ENCODE measurements at places on chromosomes 4 and X. TPM values are rescaled to one million over a fixed set of nuclear protein-coding genes. Genes with fewer than 3 reads are reported as not detected.

GRCh38 chr4:159308566-159309340 is 205.9 kb downstream of the RAPGEF2 start:
- DNase-seq = no peak
- H3K4me1 ChIP-seq = no peaks in the 10 kb centered on the region
- no peak overlapping the region for H3K4me3 ChIP-seq
- no peaks in the 10 kb centered on the region for H3K36me3 ChIP-seq
- H3K27me3 ChIP-seq = no peaks in the 10 kb centered on the region

PLA2G12A gene
- polyA plus RNA-seq = 11.4 TPM

SRPK3 gene
- polyA plus RNA-seq = 1.1 TPM

DNA sequence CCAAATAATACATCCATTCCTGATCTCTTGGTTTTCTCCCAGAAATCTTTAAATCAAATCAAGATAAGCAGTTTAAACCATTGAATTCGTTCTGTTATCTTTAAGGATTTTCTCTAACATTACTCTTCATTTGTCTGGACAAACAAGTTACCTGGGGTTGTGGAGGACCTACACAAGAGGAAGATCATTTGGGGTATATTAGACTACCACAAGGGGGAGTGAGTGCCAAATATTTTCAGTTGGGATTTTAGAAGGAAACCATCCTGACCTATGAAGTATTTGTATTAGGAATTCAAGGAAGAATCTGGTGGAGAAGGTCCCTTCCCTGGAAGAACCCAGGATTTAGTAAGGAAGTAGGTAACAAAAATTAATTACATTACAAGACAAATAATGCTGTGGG is 12.0 kb upstream of the DCHS2 start:
- no peak overlapping the region for H3K4me3 ChIP-seq
- H3K36me3 ChIP-seq = no peaks in the 10 kb centered on the region
- H3K27me3 ChIP-seq = peaks cover 2% of the 10 kb centered on the region
- no peaks in the 10 kb centered on the region for H3K4me1 ChIP-seq
- no peak for DNase-seq

DNA sequence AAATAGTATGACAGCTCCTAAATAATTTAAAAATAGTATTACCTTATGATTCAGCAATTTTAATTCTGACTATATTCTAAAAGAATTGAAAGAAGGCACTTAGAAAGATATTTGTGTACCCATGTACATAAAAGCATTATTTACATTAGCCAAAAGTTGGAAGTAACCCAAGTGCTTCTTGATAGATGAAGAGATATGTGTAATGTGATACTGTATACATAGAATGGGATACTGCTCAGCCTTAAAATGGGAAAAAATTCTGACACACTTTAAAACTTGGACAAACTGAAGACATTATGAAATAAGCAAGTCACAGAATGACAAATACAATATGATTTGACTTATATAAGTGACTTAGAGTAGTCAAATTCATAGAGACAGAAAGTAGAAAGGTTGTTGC is 112.2 kb downstream of the IDS start:
- no peak overlapping the region for H3K4me3 ChIP-seq
- H3K27ac ChIP-seq = no peak overlapping the region
- no peak for DNase-seq
- H3K4me1 ChIP-seq = no peaks in the 10 kb centered on the region

NUDT10 gene
- 1.3 TPM for polyA plus RNA-seq

- no peak overlapping the region for H3K27ac ChIP-seq
- H3K4me1 ChIP-seq = no peaks in the 10 kb centered on the region
- no peak for DNase-seq
- no peak overlapping the region for H3K4me3 ChIP-seq
- no peaks in the 10 kb centered on the region for H3K27me3 ChIP-seq
These were observed 179.5 kb upstream of the TBL1X start for GRCh38 chrX:9285342-9285771.

GRCh38 chr4:109662116-109662515 is 41.1 kb downstream of the CASP6 start:
- no peaks in the 10 kb centered on the region for H3K36me3 ChIP-seq
- no peaks in the 10 kb centered on the region for H3K27me3 ChIP-seq
- no peak overlapping the region for H3K27ac ChIP-seq
- no peak overlapping the region for H3K4me3 ChIP-seq
- DNase-seq = no peak
- H3K4me1 ChIP-seq = no peaks in the 10 kb centered on the region

GRCh38 chr4:54872261-54872660 is 214.5 kb downstream of the KIT start:
- no peak overlapping the region for H3K4me3 ChIP-seq
- no peaks in the 10 kb centered on the region for H3K4me1 ChIP-seq
- no peaks in the 10 kb centered on the region for H3K36me3 ChIP-seq
- no peak overlapping the region for H3K27ac ChIP-seq
- DNase-seq = no peak

GRCh38 chr4:3388471-3389232 is 53.1 kb upstream of the HGFAC start:
- H3K4me3 ChIP-seq = no peak overlapping the region
- peak; percentile 11 for DNase-seq
- peak overlapping the region; percentile 77 for H3K27ac ChIP-seq
- H3K4me1 ChIP-seq = no peaks in the 10 kb centered on the region
- no peaks in the 10 kb centered on the region for H3K27me3 ChIP-seq

DNA sequence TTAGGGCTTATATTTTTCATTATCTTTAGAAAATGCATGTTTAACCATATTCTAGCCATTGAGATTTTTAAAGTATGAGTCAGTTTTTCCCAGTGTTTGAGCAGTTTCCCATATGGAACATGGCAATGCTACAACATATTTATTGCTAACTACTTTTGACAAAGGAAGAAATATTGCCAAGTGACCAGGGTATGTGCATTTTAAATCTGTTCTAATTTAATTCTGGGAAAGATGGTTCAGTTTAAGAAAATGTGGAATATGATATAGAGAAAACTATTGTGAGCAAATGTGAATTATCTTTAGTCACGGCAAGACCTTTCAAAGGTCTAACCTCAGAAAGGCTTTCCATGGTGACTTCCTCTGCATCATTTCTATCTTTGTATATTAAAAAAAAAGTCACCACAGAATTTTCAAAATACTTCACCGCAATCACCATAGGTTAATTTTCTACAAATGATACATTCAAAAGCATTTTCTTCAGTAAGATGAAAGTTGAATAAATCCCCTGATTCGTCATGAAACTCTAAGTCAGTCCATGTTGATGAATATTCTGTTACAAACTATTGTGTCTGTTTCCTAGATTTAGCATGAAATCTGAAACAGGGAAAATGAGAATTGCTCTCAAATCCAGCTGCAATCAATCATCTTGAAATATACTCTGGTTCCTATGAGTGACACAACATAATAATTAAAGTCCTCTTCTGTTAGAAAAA is 2349.0 kb upstream of the TENM3 start:
- no peak overlapping the region for H3K4me3 ChIP-seq
- H3K27ac ChIP-seq = no peak overlapping the region
- no peaks in the 10 kb centered on the region for H3K4me1 ChIP-seq
- H3K27me3 ChIP-seq = no peaks in the 10 kb centered on the region
- DNase-seq = no peak
- no peaks in the 10 kb centered on the region for H3K36me3 ChIP-seq

GRCh38 chrX:12901486-12901885 is 4.9 kb upstream of the TLR8 start:
- H3K27me3 ChIP-seq = no peaks in the 10 kb centered on the region
- H3K4me1 ChIP-seq = no peaks in the 10 kb centered on the region
- no peak overlapping the region for H3K4me3 ChIP-seq
- DNase-seq = peak; percentile 57

All from small intestine (tissue), 16 donors.